ENCODE measurements at places on chromosomes 3 and 15.

- DNase-seq: no peak
Observed at GRCh38 chr3:182397164-182397563, 396.1 kb upstream of the ATP11B start.

- no peak for DNase-seq
Observed at GRCh38 chr15:58732625-58733363, 16.7 kb downstream of the ADAM10 start.

GRCh38 chr3:195731356-195731905, 10.7 kb downstream of the MUC20 start:
- DNase-seq: no peak

- DNase-seq: no peak
Observed at GRCh38 chr15:61935493-61935892, 124.8 kb downstream of the VPS13C start.

GRCh38 chr3:129583289-129583688, 23.2 kb downstream of the PLXND1 start:
- DNase-seq: no peak

- DNase-seq: no peak
Observed at GRCh38 chr3:38268087-38268486, 2.5 kb downstream of the SLC22A13 start.

DNA sequence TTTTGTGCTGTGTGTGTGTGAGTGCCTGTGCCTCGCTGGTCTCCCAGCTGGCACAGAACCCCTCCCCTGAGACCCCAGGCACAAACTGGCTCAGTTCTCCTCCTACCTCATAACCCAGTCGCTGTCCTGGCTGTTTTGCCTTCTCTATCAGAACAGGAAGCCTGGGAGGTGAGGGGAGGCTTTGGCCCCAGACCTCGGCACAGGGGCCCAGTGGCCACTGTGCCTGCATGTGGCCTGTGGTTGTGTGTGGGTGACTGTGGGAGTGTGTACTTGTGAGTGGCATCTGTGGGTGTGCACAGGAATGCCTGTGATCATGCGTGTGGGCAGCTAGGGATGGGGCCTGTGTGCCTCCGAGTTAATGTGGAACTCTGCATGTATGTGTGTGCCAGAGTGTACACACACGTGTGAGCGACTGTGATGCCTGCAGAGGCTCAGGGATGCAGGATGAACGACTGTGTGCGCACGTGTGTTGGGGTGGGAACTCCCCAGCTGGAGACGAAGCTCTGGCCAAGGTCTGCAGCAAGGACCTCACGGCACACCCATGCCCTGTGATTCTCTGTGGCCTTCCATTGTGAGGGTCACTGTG, 32.3 kb downstream of the PSTPIP1 start:
- peak; percentile 2 for DNase-seq

DNA sequence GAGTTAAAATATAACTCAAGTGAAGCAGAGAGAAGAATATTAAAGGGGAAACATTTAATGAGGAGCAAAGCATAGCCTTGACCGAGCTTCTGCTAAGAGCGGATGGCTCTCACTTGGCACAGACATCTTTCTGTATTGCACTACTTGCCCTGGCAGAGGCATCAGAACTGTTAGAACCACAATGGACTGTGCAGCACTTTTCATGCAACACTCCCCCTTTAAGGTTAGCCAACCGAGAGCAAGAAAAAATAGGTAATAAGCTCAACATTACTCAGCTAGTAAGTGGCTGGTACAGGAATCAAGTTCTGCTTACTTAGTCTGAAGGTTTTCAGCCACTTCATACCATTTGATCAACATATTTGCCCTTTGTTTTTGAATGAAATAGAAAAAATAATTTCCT, 33.7 kb downstream of the CRTC3 start:
- DNase-seq: no peak

- peak; percentile 75 for DNase-seq
Observed at GRCh38 chr3:44554626-44555592, at the start of gene ZKSCAN7. ZKSCAN7 (plus strand) TSS chr3:44555193; CDS start chr3:44557048, 1,855 bp downstream.

DNA sequence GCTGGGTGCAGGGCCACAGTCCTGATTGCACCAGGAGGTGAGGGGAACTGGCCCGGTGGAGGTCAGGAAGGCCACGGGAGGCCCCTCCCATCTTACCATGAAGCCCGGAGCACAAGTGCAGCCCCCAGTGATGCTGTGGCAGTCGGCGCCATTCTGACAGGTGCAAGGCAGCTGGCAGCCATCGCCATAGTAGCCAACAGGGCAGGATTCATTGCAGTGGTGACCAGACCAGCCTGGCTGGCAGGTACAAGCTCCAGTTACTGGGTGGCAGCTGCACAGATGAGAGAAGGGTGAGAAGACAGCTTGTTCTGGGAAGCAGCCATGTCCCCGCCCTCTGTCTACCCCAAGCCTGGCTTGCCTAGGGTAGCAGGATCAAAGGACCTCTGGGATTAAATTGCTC, 88.2 kb downstream of the RAB11A start:
- no peak for DNase-seq

GRCh38 chr15:65334586-65335231, 30.2 kb downstream of the RNU5B-1 start:
- no peak for DNase-seq

- no peak for DNase-seq
Observed at GRCh38 chr3:144777906-144778305, 806.3 kb downstream of the DIPK2A start.

GRCh38 chr3:57992452-57993213, 15.6 kb upstream of the FLNB start:
- DNase-seq: no peak

DNA sequence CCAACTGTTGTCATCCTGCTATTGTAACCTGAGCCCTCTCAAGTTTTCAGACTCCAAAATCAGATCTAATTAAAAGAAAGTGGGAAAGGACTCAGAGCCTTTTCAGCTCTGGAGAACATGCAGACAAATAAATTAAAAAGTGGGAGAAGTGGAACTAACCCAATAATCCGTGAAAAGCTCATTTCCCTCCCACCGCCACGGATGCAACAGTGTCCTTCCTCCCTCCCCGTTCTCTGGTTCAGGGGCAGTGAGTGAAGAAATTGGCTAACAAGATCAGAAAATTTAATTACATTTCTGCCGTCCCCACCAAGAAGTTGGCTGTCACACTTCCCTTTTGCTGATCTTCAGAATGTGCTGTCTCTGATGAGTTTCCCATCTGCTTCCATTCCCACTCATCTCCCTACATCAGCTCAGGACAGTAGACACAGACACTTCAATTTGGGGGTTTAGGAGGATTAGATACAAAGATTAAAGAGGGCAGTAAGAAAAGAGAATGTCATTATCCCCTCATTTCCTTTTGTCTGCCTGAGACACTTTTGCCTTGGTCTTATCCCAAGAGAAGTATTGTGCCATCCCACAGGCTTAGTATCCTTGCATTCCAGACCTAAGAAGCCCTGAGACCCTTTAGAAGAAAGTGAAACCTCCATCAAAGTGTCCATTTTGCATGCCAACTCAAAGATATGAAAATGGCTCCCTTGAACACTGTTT, 335.7 kb upstream of the PPP2R3A start:
- DNase-seq: no peak

- DNase-seq: no peak
Observed at GRCh38 chr15:66131831-66132230, 121.7 kb downstream of the MEGF11 start.

DNA sequence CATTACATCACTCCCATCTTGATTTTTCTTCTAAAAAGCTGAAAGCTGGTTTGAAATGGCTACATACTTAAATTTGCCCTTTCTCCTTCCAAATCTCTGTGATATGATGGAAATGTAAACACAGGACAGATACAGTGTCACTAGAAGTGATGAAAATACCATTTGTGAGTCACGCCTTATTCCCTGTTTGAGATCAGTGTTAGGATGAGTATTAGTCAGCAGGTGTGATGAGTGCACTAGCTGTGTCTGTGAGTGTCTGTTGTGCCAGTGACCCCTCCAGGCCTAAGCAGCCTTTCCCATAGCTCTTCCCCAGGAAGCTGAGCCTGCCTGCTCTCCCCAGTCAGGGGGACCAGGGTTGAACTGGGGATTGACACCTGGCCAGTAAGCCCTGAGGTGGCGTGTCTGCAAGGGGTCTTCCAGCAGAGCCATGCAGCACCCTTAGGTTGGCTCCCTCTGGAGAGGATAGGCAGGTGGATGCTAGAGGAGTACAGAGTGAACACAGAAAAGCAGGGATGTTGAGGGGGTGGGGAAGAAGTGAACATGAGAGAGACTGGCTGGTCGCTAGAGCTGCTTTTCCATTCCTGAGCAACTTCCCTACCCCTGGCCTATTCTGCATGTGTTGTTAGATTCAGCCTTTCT, 92.0 kb downstream of the PDE8A start:
- peak; percentile 12 for DNase-seq

DNA sequence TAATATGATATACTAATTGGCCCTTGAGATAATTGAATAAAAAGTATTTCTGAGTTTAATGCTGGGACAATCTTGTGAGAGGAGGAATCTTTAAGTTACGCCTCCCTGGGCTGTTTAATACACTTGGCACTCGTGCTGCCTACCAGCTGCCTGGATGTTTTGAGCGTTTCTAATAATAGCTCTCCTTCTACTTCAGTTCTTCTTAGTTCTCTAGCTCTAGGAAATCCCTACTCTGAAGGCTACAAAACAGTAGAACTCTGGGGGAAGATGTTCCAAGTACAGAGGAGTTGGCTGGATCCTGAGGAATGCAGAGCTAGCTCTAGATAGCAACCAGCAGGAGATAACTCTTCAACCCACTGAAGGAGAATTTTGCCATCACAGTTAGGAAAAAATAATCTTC, 3.5 kb downstream of the NAALADL2 start:
- no peak for DNase-seq

DNA sequence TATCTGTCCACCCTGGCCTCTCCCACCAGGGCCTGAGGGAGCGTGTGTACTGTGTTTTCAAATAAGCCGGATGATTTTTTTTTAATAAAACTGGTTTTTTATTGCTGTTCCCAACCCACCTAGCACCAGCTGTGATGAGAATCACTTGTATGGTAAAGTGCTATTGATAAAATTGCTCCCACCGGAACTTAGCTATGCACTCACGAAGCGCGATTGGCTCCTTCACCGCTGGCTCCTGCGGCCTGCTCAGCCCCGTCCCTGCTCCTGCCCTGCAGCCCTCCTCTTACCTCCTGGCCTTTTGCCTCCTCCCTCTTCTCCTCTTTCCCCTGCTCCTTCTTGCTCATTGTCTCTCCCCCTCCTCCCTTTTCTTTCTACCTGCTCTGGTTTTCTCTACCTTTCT, 183.7 kb downstream of the TLE3 start:
- DNase-seq: no peak

DNA sequence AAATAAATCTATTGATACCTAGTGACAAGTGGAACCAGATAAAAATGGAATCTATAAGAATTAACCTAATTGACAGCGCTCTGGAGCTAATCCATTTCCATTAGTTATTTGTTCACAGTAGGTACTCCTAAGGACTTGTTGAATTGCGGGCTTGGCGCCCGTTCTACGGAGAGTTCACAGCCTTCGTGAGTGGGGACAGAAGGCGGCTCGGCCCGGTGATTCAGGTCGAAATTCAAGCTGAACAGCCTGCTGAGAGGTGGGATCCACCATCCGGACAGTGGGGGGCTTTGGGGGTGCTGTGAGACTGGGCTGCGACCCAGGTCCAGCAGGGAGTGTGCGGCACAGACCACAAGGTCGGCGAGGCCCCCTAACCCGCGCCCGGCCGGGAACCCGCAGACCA, 779 bp upstream of the CTNNB1 start:
- peak; percentile 32 for DNase-seq

- no peak for DNase-seq
Observed at GRCh38 chr3:14211621-14212020, 33.0 kb downstream of the LSM3 start.

GRCh38 chr15:95845862-95846515, 484.5 kb upstream of the NR2F2 start:
- DNase-seq: no peak

DNA sequence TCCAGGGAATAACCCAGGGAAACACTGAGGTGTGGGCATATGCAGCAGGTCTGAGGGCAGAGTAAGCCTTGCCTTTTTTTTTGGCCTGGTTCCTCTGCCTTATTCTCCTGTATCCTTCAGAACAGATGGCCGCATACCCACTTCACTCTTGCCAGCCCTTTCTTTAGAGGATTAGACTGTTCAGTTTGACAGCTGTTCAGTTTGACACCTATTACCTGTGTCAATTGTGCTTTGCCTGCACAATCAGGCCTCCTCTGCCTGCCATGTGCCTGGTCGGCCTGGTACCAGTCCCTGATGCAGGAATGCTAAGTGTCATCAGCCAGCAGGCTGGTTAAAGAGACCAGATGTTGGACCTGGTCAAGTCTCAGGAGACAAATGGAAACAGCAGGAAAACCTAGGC, 22.3 kb downstream of the TM6SF1 start:
- DNase-seq: no peak

GRCh38 chr3:195551381-195551978, 8.4 kb upstream of the PPP1R2 start:
- no peak for DNase-seq

DNA sequence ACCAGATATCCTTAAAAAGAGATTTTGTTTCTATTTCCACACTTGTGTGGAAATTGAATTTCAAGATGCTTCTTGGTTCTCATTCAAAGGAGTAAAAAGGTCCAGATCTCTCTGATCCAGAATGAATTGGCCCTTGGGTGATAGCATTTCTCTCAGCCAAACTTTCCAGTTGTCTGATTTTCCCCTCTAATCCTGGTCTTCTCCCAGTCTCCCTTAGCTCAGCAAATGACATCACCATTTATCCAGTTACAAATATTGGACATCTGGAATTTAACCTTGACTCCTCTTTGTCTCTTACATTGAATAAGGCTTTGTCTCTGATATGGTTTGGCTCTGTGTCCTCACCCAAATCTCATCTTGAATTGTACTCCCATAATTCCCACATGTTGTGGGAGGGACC, 10.2 kb upstream of the FGF7 start:
- no peak for DNase-seq

DNA sequence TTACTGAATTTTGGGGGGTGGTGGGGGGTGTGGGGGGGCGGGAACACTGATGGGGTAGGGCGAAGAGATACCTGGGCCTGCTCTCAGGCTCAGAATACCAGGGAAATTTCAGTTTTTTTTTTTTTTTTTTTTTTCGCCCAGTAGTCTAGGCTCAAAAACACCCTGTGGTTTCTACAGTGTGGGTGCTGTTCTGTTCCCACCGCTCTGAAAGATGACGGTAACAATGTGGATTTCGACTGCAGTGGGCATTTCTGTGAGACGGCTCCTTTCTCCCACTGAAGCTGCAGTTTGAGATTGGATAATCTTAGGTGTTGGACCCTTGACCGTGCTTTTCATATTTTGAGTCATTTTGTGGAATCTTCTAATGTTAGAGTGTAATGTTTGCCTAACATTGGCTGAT, 143.8 kb upstream of the RGMA start:
- DNase-seq: no peak

- no peak for DNase-seq
Observed at GRCh38 chr3:11143476-11143875, 10.8 kb upstream of the HRH1 start.

DNA sequence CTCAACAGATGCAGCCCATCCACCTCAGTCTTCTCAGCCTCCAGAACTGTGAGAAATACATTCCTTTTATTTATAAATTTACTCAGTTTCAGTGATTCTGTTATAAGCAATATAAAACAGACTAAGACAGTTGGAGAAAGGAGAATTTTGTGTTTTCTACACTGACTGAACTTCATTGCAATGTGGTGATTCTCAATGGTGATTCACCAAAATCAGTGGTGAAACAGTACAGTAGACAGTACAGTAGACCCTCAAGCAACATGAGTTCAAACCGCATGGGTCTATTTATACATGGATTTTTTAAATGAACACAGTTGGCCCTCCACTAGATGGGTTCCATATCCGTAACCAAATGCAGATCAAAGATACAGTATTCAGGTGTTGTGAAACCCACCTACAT, 403.1 kb upstream of the TGFBR2 start:
- DNase-seq: no peak

- no peak for DNase-seq
Observed at GRCh38 chr15:81454024-81454423, 80.0 kb upstream of the TMC3 start.

Data from stimulated activated naive CD8-positive, alpha-beta T cell treated with anti-CD3 and anti-CD28 coated beads, Interleukin-15, Interleukin-2, amounts not matched to agents 100 U/mL and 50 U/mL, for 24 hours (primary cell).